ENCODE measurements at places on chromosomes 6 and 20.

- no peak for DNase-seq
Measured at GRCh38 chr6:111280445-111280955, 193.2 kb downstream of the SLC16A10 start.

GRCh38 chr6:163199371-163199770 is 215.1 kb upstream of the QKI start:
- no peak for DNase-seq

GRCh38 chr6:158175111-158175510 is 7.0 kb downstream of the GTF2H5 start:
- no peak for DNase-seq

GRCh38 chr6:73248192-73248903 is 14.6 kb downstream of the KHDC1 start:
- no peak for DNase-seq

DNA sequence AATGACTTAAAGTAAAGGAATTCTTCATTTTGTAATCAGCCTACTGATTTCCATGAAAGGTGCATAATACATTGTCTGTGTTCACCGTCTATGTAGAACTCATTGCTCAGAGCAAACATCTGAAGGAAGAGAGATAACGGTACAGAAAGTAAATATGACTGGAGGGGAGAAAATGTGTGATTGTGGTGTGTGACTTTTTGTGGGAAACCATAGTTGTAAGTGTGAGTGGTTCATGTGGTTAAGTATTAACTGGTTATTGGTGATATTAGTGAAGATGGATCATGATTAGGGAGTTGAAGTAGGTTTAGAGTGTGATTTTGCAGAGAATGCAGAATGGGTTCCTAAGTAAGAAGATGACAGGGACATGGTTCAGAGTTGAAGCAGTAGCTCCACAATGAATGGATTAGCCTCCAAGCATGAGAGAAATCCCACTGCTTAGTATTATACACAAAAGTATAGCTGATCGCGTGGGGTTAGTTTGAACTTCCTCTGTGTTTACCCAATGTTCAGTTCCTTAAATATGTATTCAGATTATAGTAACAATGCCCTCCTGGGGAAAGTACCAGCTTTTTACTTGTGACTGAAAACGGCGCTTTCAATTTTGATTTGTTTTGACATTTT is 368.9 kb downstream of the UTRN start:
- no peak for DNase-seq

- DNase-seq, result no peak
Measured at GRCh38 chr6:36544228-36544627, 3.1 kb downstream of the STK38 start.

- DNase-seq, result no peak
Measured at GRCh38 chr6:6793388-6794250, 205.1 kb downstream of the LY86 start.

DNA sequence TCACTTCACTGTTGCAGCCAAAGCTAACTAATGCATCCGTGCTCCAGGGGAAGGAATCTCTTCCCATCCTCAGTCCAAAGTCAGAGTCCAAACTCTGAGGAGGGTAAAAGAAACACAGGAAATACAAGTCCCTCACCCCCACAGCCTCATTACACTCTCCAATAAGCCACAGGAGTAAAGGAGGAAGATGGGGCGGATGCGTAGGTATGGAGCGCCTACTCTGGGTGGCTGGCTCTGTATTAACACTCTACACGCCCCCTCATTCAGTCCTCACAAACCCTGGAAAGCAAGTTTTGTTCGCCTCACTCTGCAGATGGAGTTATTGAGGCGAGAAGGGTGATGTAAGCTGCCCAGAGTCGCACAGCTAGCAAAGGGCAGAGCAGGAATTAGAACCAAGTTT is 242.9 kb downstream of the NRN1 start:
- peak; percentile 7 for DNase-seq

All from smooth muscle cell of the brain vasculature (primary cell).